IPS DF 6.9 (cell line): ENCODE measurements at places on chromosomes 16 and 17.

DNA sequence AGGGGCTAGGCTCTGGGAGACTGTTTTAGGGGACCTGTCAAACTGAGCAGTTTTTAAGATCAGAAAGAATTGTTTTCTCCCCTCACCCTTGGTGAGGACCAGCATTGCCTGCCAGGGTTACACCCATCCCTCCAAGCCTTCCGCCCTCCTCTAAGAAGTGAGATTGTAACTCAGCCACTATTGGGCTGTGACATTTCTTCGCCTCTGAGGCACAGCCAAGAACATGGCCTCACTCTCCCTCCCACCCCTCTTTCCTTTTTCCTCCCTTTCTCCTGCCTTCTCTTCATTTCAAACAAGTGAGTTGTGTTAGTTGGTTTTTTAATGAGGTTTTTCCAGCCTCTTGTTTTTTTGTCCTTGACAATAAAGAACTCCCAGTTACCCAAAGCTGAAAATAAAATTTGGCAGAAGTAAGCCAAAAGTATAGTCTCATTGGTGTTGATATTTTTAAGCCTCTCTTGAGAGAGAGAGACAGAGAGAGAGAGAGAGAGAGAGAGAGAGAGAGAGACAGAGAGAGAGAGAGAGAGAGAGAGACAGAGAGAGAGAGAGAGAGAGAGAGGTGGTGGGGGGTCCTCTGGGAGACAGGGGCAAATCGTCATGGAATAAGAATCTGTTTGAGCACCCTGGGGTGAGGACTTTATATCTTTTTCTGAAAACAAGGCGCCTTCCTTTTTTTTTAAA is 77.2 kb upstream of the TBX2 start:
- DNase-seq: no peak

GRCh38 chr17:57899391-57899790 is 49.5 kb upstream of the MRPS23 start:
- no peak for DNase-seq

GRCh38 chr16:49158029-49158642 is 123.5 kb downstream of the CBLN1 start:
- peak; percentile 67 for DNase-seq

GRCh38 chr17:37826497-37827430 is 81.9 kb upstream of the HNF1B start:
- no peak for DNase-seq

DNA sequence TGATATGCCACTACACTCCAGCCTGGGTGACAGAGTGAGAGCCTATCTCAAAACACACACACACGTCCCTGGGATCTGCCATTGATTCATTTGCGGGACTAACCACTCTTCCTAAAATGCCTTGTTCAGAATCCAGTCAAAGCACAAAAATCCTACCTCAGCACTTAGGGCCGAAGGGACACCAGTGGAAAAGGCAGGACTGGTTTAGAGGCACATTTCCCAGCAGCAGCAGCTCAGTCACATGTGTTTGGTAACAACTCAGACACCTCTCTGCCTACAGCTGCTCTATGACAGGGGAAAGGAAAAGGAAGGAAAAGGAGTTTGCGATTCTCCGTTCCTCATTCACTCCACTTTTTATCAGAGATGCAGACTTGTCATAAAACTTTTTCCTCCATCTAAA is 12.2 kb downstream of the KNOP1 start:
- DNase-seq: no peak

DNA sequence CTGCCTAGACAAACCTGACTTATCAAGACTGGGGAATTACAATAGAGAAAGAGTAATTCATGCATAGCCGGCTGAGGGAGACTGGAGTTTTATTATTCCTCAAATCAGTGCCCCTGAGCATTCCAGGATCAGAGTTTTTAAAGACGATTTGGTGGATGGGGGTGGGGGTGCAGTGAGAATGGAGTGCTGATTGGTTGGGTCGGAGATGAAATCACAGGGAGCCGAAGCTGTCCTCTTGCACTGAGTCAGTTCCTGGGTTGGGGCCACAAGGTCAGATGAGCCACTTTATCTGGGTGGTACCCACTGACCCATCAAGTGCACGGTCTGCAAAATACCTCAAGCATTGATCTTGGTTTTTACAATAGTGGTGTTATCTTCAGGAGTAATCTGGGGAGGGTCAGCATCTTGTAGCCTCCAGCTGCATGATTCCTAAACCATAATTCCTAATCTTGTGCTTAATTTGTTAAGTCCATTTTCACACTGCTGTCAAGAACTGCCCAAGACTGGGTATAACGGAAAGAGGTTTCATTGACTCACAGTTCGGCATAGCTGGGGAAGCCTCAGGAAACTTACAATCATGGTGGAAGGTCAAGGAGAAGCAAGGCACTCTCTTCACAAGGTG is 69.6 kb downstream of the MARF1 start:
- DNase-seq: no peak

- DNase-seq: no peak
Observed at GRCh38 chr17:688100-688989, 26.3 kb downstream of the VPS53 start.
